WERI-Rb-1 (cell line): ENCODE measurements at places on chromosomes 13 and 19.

DNA sequence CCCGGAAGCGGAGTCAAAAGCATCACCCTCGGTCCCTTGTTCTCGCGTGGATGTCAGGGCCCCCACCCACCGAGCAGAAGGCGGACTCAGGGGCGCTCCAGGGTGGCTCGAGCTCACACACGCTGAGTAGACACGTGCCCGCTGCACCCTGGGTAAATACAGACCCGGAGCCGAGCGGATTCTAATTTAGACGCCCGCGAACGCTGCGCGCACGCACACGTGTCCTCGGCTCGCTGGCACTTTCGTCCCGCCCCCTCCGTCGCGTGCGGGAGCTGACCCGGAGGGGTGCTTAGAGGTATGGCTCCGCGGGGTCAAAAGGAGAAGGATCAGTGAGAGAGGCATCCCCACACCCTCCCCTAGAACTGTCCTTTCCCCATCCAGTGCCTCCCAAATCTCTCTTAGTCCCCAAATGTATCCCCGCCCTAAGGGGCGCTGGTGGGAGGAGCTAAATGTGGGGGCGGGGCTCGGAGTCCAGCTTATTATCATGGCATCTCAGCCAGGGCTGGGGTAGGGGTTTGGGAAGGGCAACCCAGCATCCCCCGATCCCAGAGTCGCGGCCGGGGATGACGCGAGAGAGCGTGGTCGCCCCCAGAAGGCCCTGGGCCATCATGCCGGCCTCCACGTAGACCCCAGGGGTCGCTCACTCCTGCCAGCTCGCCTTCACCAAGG lies 451 bp upstream of the ICAM5 start:
- peak; percentile 75 for DNase-seq

GRCh38 chr13:31201341-31202031 lies 1.7 kb downstream of the B3GLCT start:
- no peak for DNase-seq

GRCh38 chr13:69180034-69180433 lies 927.6 kb upstream of the ATXN8OS start:
- no peak for DNase-seq

DNA sequence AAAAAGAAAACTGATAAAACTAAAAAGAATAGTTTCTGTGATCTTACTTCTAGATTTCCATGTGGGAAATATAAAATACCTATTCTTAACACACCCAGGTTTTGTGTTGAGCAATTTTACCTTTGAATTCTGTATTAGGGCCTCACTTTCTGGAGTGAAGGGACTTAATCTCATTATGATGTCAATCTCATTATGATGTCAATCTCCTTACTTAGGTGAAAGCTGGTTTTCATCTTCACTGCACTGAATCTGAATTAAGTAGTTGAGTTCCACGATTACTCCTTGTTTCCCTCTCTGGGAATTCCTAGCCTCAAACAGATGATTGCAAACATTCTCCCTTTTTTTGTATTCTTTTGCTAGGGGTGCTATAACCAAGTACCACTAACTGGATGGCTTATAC lies 1367.2 kb downstream of the EFNB2 start:
- DNase-seq = no peak

GRCh38 chr19:1252221-1252820 lies 3.9 kb downstream of the MIDN start:
- no peak for DNase-seq

DNA sequence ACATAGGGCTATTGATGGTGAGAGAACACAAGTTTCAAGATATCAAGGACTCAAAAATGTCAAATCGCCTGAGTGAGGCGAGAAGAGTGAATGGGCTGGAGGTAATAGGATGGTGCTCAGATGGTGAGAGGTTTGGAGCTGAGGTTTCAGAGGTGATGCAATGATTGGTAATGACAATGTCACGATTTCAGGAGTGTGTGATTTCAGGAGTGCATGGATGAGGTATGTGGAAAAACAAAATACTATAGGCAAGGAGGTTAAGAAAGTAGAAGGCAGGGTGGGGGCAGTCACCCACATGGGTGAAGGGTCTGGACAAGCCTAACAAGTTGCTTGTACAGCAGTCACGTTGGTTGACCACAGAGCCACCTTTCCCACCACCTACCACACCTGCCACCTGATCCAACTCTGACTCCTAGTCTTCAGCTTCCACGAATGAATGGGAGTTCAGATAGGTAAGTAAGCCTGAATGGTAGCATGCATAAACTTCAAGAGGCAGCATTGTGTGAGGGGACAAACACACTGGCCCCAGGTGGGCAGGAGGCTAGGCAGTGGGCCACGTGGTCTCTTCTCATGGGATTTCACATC lies 71.5 kb downstream of the RUBCNL start:
- DNase-seq = no peak

GRCh38 chr19:13781547-13781946 lies 7.3 kb downstream of the C19orf53 start:
- DNase-seq = peak; percentile 75

DNA sequence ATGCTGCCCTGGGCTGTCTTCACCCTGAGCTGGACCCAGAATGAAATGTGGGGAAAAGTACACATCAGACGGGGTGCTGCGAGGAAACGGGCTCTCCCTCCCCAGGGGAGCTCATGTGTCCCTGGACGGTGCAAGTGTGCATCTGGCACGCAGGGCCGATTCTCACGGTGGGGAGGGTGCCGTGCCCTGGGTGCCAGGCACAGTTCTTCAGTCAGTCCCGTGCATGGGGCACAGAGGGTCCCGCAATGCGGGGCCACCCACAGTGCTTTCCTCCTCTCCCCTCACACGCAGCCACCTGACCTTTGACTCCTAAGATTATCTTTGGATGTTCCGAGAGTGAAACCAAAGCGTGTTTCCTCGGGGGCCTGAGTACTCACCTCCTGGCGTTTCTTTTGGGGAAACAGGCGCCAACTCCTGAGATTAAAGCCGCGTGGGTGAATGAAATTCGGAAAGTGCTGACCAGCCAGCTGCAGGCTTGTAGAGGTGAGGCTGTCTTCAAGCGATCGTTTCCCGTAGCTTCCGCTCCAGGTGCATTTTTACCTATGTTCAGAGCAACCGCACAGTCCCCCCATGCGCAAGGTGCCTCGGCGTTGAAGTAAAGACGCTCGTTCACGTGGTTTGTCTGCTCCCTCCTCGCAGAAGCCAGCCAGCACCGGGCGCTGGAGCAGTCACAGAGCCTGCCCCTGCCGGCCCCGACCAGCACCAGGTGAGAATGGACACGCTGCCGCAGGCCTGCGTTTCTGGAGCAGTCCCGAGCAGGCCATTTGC lies 17.5 kb upstream of the F7 start:
- DNase-seq = no peak

DNA sequence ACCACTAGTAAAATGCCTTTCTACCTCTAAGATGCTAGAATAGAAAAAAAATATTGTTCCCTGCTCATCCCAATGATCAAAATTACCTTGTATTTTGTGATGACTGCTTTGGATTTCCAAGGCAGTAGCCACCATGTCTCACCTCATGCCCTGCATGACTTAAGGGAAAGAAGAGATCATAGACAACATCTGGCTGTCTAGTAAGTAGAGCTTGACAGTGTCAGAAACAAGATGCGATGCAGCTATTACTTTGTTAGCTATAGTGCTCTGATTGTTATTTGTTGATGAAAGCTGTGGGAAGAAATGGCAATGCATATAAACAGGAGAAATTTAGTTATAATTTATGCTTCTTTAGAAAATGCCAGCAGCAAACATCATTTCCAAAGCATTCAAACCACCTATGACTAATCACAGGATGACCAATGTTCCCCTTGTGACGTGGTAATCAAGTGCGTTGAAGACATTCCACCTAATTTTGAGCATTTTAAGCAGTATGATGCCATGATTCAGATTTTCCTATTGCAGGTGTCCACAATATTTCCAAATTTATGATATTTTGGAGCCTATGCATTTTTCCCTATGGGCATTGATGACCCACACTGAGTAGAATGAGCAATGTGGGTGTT lies 308.3 kb downstream of the KCNRG start:
- no peak for DNase-seq
